NCI-H2081 treated with DMSO at 0.1 percent for 48 hours (cell line): ENCODE measurements at places on chromosomes 16 and 17.

DNA sequence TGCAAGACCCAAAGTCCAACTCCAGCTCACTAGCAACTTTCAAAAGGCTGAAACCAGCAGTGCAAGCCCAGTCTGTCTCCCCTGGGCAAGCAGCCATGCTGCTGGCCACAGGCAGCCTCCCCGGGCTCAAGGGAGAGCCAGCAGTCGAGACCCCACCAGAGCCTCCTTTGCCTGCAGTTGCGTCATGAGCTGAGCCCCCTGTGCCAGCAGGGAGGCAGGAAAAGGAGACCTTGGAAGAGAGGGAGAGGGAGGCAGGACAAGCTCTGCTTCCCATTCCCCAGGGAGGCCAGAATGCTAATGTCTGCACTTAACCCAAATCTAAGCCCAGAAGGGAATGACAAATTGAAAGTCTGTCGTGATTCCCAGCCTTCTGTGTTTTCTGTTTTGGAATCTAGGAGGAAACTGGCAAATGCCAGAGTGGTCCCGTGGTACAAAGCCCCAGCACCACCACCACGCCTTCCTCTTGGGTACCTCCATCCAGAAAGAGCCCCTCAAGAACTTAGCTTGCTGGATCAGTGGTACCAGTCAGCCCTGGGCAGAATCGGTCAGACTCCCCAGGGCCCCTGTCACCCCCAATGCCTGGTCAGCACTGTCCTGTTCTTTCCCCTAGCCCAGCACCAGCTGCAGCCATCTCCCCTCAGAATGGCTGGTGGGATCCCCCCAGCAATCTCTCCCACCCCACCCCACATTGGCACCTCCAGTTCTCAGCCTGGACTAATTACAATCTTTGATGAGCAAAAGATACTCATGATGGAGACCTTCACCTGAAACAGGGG, 99.3 kb upstream of the TNRC6C start:
- DNase-seq, result no peak

DNA sequence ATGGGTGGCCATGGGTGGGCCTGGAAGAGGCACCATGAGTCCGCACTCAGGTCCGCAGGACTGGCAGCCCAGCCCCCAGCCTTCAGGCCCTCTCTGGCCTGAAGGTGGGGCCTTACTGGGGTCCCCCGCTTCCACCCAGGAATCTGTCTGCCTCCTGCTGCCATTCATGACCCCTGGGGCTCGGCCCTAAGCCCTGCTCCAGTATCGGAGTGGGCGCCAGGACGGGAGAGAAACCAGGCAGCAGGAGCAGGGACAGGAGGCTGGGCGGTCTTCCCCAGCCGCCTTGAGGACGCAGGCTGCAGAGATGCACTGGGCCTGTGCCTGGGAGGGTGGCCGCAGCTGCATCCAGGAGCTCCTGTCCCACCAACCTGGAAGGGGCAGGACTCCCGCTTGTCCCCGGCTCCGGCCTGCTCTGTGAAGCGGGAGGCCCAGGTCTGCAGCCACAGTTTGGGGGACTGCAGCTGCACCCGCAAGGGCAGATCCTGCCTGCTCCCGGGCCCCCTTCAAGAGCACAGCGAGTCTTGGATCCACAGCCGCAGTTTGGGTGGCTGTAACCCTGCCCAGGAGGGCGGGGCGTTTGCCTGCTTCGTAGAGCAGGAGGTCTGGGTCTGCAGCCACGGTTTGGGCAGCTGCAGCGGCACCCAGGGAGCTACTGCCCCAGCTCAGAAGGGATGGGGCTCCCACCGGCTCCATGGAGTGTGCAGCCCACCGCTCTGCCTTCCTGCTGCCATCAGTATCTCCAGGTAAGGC, 81.8 kb upstream of the DNAJA2 start:
- DNase-seq, result no peak

DNA sequence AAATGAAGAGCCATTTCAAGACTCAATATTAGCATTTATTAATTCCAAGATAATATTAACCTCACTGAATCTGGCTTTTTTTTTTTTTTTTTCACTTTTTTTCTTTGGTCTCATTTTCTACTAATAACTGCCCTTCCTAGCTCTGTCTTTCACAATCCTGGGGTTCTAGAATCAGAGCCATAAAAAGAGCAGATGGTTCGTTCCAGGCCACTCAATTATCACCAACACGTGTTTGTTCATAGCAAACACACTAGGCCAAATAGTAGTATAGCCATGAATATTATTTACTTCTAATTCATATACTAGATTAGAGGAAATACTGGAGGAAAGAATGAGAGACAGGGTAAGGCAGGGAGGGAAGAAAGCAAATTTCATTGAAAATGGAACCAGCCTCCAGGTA, 39.8 kb downstream of the TEX2 start:
- no peak for DNase-seq

DNA sequence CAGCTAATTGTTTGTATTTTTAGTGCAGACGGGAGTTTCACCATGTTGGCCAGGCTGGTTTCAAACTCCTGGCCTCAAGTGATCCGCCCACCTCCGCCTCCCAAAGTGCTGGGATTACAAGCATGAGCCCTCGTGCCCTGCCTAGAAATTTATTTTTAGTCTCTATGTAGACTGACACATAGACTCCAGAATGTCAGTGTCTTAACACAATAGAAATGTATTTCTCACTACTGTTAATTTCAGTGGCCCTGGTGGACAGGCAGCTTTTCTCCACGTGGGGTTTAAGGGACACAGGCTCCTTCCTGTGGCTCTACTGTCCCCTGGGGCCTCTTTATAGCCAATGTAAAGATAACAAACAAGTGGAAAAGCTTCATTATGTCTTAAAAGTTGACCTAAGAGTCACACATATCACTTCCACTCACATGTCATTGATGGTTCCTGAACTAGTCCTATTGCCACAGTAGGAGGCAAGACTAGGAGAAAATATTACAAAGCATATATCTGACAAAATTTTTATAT, 43.8 kb downstream of the COPRS start:
- no peak for DNase-seq

DNA sequence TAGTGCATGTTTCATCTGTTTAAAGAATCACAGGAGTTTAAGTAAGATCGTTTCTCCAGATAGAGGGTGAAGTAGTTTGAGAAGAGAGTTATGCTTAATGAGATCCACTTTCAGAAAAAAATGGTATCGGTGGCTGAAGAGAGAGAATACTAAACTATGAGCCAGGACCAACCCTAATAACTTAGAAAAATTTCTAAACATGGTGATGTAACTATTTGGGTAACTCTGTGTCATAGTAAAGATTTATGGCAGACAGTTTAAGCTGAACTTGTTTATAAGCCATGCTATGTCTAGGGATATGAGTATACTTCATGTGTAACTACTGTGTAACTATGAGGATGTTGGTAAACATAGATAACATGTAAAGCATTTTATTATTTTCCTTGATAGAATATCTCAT, 489.5 kb downstream of the KCNJ2 start:
- DNase-seq, result no peak

GRCh38 chr16:74982256-74982655, 2.7 kb downstream of the WDR59 start:
- peak; percentile 2 for DNase-seq
